ENCODE measurements at places on chromosomes 11 and 22. TPM values are rescaled to one million over a fixed set of nuclear protein-coding genes. Genes with fewer than 3 reads are reported as not detected.

RIMBP3B gene
- total RNA-seq: 0.28 TPM

TEX54 gene
- not detected for total RNA-seq

BCO2 gene
- total RNA-seq: 0.83 TPM

RRP7A gene
- 32.5 TPM for total RNA-seq

TMA7B gene
- total RNA-seq: not detected

AMOTL1 gene
- 49.5 TPM for total RNA-seq

- H3K27me3 ChIP-seq: no peaks in the 10 kb centered on the region
- DNase-seq: no peak
- no peak overlapping the region for H3K4me3 ChIP-seq
- H3K36me3 ChIP-seq: peaks cover 8% of the 10 kb centered on the region
Observed at GRCh38 chr11:9700105-9700801, 36.4 kb downstream of the SWAP70 start.

- peaks cover 48% of the 10 kb centered on the region for H3K4me1 ChIP-seq
- H3K27ac ChIP-seq: no peak overlapping the region
- H3K27me3 ChIP-seq: no peaks in the 10 kb centered on the region
- H3K36me3 ChIP-seq: peaks cover 10% of the 10 kb centered on the region
- no peak overlapping the region for H3K4me3 ChIP-seq
Observed at GRCh38 chr22:37636949-37637273, 2.6 kb upstream of the SH3BP1 start.

DNA sequence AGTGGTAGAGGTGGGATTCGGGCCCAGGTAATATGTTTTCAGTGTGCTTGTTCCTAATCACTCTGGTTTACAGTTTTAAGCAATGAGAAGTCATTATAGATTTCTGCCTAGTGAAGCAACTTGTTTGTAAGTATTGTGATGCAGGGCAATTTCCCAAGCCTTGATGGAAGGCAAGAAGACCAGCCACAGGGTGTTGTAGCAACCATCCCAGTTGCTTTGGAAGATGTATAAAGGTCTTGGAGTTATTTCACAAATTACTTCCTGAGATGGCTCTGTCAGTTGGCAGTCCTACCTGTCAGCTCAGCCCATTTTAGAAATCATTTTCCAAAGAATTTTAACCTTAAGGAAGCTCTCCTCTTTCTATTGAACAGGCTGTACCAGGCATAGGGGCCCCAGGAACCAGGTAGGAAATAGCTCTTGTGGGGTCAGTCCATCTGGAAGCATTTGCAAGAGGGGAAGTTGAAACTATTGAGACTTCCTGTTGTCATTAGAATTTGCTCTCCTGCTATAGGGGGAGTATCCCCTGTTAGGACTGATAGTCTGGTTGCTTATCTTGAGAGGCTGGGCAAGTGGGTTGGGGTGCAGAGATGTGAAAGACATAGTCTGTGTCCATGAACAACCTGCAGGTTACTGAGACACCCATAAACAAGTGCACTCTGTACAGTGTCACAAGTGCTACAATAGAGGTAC, 47.9 kb downstream of the STIM1 start:
- no peaks in the 10 kb centered on the region for H3K27me3 ChIP-seq
- no peak overlapping the region for H3K27ac ChIP-seq
- no peak overlapping the region for H3K4me3 ChIP-seq
- H3K36me3 ChIP-seq: no peaks in the 10 kb centered on the region

DNA sequence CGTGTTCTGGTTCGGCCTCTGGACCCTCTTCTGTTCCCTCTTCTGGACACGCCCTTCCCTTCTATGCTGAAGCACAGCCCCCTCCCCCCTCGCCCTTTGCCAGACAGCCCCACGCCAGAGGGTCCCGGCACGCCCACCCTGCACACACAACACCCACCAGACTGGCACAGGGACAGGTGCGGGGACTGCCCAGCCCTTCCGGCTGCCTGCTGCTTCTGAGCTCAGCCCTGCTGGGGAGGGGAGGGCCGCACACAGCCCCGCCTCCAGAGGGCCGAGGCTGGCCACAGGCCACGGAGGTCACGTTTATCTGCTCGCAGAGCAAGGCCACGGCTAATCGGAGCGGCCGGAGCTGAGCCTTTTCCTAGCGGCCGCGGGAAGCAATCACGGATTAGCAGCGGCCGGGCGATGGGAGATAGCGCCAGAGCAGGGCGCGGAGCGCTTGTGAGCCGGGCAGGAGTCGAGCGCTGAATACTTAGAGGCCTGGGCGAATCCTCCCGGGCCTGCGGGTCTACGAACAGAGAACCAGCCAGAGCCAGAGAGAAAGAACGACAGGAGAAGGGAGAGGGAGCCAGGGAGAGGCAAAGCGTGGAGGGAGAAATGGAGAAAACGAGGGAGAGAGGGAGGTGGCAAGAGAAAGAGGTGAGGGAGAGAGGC, 21.5 kb downstream of the OTUB1 start:
- DNase-seq: no peak
- no peaks in the 10 kb centered on the region for H3K36me3 ChIP-seq
- no peak overlapping the region for H3K4me3 ChIP-seq
- H3K4me1 ChIP-seq: peaks cover 10% of the 10 kb centered on the region

GRCh38 chr22:40302149-40302548, 44.2 kb upstream of the ADSL start:
- no peaks in the 10 kb centered on the region for H3K27me3 ChIP-seq
- H3K27ac ChIP-seq: no peak overlapping the region
- peaks cover 26% of the 10 kb centered on the region for H3K36me3 ChIP-seq
- H3K4me3 ChIP-seq: no peak overlapping the region

All from IMR-90 (cell line).